ENCODE measurements at places on chromosomes 12 and 14. TPM values are rescaled to one million over a fixed set of nuclear protein-coding genes. Genes with fewer than 3 reads are reported as not detected.

GRCh38 chr12:23671881-23672280 lies 277.6 kb downstream of the SOX5 start:
- H3K4me1 ChIP-seq, result no peaks in the 10 kb centered on the region
- no peak overlapping the region for H3K27ac ChIP-seq
- DNase-seq, result no peak
- no peaks in the 10 kb centered on the region for H3K36me3 ChIP-seq

Gene PPP1R36
- total RNA-seq, result not detected

Gene EXOC3L4
- not detected for total RNA-seq

Gene CD9
- 19.6 TPM for total RNA-seq

DNA sequence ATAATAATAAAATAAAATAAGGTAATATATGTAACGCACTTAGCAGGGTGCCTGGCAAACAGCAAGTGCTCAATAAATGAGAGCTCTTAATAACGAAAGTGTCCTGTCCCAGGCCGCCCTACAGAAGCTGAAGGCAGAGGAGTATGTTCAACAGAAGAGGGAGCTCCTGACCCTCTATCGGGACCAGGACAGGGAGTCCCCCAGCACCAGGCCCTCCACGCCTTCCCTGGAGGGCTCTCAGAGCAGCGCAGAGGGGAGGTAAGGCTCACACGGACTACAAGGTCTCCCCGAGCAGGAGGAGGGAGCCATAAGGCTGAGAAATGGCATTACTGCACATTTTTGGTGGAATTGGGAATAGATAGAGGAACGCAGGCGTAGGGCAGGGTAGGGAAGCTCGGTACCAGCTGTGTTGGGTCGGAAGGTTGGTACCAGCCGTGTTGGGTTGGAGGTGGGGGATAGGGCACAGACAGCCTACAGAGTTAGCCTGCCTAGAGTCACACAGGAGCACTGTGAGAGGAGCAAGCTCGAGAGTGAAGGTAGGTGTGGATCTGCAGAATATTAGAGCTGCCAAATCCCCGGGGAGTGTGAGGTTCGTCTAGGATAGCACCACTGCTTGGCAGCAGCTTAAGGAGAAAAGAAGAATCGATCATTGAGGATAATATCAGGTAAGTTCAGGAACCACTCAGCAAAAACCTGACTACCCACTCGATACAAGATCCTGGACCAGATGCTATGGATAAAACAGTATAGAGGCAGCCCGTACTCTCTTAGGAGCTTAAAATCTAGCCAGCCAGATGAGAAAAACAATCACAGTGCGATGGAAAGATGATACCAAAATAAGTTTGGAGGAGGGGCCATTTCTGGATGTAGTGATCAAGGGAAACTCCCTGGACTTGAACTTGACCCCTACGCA lies 15.3 kb downstream of the TNFRSF1A start:
- no peaks in the 10 kb centered on the region for H3K27me3 ChIP-seq
- no peak overlapping the region for H3K4me3 ChIP-seq
- H3K27ac ChIP-seq, result peak overlapping the region; percentile 34
- H3K4me1 ChIP-seq, result peaks cover 21% of the 10 kb centered on the region

DNA sequence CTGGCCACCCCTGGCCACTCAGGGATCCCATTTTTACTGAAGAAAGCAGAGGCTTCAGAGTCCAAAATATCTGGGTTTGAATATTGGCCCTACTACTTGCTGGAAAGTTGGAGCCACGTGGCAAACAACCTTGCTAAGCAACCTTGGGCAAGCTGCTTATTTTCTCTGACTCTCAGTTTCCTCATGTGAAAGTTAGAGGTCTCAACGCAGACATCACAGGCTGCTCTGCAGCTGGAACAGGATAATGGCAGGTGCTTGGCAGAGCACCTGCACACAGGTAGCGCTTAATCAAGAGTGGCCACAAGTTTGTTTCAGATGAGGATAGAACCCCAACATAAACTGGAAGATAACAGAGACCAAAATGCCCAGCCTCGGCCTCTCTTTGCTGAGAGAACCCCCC lies 28.1 kb upstream of the CCND2 start:
- H3K27ac ChIP-seq, result no peak overlapping the region
- no peak for DNase-seq
- no peak overlapping the region for H3K4me3 ChIP-seq
- H3K4me1 ChIP-seq, result no peaks in the 10 kb centered on the region
- H3K36me3 ChIP-seq, result no peaks in the 10 kb centered on the region
- no peaks in the 10 kb centered on the region for H3K27me3 ChIP-seq

Measured in naive thymus-derived CD4-positive, alpha-beta T cell (primary cell).